COLO829 (cell line): ENCODE measurements at places on chromosomes 11 and 22.

DNA sequence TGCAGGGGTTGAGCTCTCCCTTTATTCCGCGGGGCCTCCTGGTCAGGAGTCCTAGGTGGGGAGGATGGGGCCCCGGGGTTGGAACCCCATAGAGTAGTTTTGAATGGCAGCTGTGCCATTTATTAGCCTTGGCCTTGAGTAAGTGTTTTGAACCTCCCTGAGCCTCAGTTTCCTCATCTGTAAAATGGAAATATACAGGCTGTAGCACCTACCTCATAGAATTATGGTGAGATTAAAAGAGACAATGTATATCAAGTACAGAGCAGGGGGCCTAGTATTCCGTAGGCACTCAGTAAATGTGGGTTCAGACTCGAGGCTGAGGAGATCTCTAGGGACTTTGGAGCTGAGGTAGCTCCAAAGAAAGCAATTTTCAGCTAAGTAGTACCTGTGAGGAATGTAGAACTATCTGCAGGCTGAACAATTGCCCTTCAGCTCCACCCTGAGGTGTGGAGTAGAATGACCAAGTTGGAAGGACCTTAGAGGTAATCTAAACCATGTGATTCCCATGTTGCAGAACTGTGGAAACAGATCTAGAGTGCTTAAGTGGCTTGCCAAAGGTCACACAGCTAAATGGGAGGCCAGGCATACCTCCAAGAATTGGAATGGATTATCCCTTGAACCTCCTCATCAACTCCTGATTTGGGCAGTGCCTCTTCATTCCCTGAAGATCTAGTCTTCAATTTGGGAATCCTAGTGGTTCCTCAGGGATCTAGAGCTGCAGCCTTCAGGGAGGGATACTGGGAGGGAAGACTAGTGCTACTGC, 682 bp downstream of the PGAP2 start:
- DNase-seq: peak; percentile 85

DNA sequence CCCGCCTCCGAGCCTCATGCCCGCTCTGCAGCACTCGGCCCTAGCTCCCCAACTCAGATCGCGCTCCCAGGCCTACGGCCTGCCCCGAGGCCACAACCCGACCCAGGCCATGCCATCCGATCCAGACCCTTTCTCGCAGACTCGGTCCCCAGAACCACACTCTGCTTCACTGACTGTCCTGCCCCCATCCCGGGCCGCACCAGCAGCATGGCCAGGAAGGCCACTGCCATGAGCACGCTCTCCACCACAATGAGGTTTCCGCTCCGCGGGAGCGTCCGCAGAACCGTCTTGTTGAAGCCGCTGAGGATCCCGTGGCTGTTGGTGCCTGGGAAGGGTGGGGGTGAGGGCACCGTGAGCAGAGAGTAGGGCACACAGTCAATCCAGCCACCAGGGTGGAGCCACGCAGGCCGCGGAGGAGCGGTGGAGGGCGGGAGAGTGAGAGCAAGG, 6.4 kb downstream of the UNC93B1 start:
- no peak for DNase-seq

GRCh38 chr11:10247011-10247410, 47.0 kb downstream of the SBF2 start:
- no peak for DNase-seq

- no peak for DNase-seq
These were observed 28.9 kb downstream of the MICAL2 start for GRCh38 chr11:12139144-12139881.

DNA sequence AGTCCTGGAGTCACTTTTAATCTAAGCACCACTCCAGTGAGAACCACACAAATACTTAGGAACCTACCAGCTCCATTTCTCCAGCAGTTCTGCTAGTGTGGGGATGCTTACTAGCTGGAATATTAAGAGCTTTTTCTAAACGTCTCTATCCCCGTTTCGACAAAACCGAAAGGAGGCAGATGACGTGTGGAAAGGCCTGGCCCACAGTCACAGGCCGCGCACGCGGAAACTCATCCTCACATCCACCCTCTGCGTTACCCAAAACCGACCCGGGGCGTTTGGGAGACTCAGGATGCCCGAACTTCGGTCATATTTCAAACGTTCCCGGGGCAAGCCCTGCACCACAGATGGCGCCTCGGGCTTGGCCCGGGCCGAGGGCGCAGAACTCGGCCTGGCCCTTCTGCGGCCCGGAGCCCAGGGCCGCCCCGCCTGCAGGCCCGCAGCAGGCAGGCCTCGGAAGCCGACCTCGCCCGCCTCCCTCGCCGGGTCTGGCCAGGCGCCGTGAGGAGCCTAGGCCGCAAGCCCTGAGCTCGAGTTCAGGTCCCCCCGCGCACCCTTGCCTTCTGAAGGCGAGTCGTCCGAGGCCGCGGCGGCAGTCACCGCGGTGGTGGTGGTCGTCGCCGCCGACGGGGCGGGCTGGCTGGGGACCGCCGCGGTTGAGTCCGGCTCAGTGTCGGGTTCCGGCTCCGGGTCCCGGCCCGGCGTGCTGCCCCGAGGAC, 473 bp downstream of the FNBP4 start:
- no peak for DNase-seq
